Activated CD4-positive, CD25-positive, alpha-beta regulatory T cell (primary cell): ENCODE measurements at places on chromosomes 4 and X.

DNA sequence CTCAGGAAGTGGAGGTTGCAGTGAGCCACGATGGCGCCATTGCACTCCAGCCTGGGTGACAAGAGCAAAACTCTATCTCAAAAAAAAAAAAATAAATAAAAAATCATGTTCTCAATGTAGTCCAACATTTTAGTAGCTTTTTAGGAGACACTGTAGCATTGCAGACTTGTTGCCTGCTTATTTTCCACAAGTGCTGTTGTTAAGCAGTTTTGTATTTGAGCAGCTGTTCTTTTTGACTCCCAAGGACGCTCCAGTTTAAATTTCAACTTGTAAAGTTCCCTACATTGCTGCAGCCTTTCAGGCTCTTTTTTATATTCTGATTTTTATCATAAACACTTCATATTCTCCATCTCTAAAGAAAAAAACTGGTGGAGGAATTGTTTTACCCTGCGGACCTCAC lies 83.1 kb downstream of the PPEF2 start:
- no peak for DNase-seq

DNA sequence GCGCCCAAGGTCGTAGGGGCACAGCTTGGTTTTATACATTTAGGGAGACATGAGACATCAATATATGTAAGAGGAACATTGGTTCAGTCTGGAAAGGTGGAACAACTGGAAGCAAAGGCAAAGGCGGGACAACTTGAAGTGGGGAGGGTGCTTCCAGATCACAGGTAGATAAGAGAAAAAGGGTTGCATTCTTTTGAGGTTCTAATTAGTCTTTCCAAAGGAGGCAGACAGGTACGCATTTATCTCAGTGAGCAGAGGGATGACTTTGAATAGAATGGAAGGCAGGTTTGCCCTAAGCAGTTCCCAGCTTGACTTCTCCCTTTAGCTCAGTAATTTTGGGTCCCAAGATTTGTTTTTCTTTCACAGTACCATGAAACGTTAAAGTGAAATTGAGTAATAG lies 223.2 kb downstream of the FAM47A start:
- no peak for DNase-seq

DNA sequence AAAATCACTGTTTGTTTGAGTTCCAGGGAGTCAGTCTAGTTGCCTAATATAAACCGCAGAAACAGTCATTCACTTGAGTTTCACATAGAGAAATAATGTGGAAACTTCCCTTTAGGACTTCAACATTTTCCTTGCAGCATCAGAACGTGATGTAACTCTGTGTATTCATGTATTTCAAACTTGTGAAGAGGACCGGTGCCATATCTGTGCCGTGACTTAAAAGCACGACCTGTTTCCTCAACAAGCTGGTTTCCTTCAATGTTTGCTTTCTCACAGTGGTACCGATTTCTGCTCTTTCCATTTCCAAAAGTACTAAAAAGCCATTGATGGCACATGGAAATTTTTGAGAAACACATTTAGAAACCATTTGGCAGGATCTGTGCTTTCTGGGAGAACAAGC lies 166.6 kb upstream of the RAPGEF2 start:
- DNase-seq, result no peak

GRCh38 chrX:41621222-41621723 lies 67.5 kb upstream of the GPR34 start:
- no peak for DNase-seq

- no peak for DNase-seq
Observed at GRCh38 chr4:165027762-165028402, 3.9 kb upstream of the TRIM60 start.

- DNase-seq, result no peak
Observed at GRCh38 chr4:44237643-44238042, 211.0 kb downstream of the KCTD8 start.

GRCh38 chr4:124491361-124492145 lies 221.0 kb downstream of the ANKRD50 start:
- DNase-seq, result no peak

DNA sequence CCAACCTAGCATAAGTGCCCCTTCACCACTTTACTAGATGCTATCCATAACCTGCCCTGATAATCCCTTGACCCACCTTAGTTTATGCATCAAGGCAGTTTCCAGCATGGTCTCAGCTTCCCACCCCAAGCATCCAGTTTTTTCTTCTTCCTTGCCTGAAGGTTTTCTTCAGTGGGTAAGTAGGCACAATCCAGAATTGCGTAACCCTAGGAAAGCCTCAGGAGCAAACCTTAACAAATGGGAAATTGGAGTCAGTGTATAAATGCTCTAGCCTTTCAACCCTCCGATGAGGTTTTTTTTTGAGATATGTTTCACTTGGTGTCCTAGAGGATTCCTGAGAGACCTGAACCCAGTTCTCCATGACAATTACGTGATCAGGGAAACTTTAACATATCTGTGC lies 614.0 kb upstream of the BOD1L1 start:
- no peak for DNase-seq

- no peak for DNase-seq
Observed at GRCh38 chr4:184262901-184263300, 45.2 kb upstream of the ENPP6 start.

DNA sequence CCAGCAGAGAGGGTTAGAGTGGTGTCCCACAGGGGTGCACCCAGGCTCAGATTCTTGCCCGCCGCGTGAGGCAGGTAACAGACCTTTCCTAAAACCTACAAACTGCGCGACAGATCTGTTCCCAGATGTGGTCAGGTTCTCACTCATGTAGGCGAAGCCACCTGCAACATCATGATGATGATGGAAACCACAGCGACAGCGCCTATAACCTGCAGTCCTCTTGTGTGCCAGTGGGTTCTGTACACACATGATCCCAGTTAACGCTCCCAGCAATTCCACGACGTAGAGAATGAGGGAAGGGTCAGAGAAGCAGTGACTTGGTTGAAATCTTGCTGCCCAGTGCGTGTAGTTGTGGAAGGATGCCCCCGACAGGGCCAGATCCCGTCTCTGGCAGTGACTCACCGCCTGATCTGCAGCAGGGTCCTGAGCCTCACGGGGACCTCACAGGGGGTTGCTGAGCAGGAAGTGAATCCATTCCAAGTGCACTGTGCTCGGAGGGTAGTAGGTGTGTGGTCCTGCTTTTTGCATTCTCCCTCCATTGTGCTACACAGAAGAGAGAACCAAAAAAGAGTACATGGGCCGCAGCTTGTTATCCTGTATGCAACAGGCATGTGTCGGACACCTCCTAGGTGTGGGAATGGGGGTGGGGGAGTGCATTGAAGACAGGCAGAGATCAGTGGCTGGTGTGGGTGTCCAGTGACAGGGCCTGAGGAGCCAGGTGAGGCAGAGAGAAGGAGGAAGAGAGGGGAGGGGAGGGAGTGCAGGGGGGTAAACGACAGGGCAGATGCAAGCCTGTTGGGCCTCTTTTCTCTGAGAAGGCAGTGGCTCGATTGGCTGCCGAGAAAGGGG lies 66.6 kb downstream of the MTMR1 start:
- no peak for DNase-seq

- DNase-seq, result no peak
Observed at GRCh38 chr4:89284020-89284424, 23.6 kb downstream of the GPRIN3 start.
